ENCODE measurements at places on chromosomes 11 and 22.

DNA sequence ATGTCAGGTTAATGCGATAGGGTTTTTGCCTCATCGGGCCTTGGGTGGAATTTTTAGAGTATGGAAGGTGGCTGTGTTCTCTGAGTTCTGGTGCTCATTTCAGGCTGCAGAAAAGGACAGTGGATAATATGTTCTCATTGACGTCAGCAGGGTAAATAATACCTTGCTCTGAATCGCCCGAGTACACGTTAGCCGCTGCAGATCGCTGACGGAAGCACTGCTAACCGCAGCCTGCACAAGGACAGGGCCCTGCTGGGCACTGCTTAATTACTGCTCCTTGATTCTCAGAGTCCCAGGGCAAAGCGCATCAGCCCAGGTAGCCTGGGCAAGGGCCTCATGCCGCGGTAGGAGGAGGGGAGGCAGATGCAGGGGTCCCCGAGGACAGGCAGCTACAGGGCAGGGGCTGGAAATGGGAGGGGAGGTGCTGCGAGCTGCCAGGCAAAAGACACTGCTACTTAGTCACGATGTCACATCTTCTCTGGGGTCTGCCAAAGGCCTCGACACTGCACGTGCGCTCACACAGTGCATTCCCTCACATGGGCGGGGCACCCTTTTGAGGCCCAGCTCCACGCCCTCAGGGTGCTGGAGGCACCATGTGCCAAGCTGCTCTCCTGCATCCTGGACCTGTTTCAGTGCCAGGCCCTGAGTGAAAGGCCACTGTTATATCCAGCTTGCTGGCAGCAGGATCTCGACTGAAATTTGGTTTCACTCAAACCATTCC lies 35.2 kb downstream of the PPP2R1B start:
- DNase-seq = peak; percentile 63

DNA sequence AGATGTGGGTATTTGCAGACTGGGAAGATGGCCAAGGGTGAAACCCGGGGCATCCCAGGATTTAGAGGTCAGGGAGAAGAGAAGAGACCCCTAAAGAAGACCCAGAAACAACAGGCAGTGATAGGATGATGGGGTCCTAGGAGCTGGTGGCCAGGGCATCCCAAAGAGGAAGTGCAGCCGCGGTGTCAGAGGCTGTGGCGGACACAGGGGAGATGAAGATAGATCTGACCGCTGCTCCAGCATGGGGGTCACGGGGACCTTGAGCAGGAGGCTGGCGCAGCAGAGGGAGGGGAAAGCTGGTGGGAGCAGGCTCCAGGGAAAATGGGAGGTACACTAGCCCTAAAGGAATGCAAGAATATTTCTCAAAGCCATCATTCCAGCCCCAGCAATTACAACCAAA lies 47.3 kb downstream of the CTTN start:
- DNase-seq = no peak

- DNase-seq = no peak
Observed at GRCh38 chr11:73340164-73340563, 32.1 kb downstream of the ARHGEF17 start.

DNA sequence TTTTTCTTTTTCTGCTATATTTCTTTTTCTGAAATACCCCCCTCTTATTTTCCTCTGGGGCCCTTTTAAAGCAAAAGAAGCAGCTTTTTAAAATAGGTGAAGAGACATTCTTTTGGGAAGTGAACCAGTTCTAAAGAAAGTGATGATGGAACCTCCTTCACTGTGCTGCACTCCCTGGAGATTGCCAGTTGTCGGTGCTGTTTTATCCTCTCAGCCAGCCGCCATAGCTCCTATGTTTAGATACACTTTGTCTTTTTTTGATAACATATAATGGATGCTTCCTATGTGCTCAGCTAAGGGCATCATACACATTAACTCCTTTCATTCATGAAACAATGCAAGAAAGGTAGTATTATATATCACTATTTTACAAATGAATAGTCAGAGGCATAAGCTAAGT lies 14.0 kb downstream of the CFAP300 start:
- DNase-seq = no peak

GRCh38 chr11:16155448-16155847 lies 200.9 kb downstream of the SOX6 start:
- DNase-seq = no peak

GRCh38 chr11:129435499-129436245 lies 60.0 kb downstream of the BARX2 start:
- DNase-seq = no peak

GRCh38 chr11:116948391-116948790 lies 111.0 kb upstream of the APOA1 start:
- no peak for DNase-seq

DNA sequence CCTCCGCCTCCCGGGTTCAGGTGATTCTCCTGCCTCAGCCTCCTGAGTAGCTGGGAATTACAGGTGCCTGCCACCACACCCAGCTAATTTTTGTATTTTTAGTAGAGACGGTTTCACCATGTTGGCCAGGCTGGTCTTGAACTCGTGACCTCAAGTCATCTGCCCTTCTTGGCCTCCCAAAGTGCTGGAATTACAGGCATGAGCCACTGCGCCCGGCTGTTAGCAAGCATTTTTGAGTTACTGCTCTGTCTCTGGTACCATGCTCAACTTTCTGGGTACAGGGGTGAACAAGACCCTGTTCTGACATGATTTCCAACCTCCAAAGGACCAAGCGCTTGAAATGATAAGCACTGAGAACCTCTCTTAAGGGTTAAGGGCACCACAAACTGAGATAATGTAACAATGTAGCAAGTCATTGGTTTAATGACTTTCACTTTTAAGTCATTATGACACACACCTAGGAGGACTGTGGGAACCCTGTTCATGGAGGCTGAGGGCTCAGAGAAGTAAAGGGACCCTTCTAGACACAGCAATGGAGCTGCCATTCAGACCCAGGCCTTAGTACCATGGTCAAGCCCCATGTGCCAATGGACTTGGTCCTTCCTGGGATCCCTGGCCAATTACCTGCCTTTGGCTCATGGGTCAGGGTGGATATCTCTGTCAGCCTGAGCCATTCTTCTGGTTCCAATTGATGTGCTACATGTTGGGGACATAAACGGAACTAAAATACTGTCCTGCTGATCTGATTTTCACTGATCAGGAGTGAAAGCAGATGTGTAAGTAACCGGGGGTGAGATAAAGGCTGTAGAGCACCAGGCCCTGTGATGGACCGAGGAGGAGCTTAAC lies 11.6 kb downstream of the SLC3A2 start:
- no peak for DNase-seq

GRCh38 chr22:23166042-23166831 lies 14.1 kb upstream of the BCR start:
- no peak for DNase-seq

DNA sequence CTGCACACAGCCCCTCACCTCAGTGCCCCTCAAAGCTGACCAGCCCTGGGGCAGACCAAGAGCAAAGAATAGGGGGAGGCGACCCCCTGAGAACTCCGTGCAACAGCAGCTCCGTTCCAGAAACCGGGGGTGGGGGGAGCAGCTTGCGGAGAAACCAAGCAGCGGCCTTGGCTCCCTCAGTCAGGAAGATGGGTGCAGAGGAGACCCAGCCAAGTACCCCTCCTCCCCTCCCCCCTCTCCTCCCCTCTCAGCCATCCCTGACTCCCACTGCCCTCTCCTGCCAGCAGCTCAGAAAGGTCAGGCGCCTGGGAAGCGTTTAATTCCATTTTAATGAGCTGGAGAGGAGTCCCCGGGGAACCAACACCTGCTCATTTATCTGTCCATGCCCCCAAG lies 78.9 kb downstream of the PDE2A start:
- DNase-seq = no peak

GRCh38 chr22:50086526-50086925 lies 1.3 kb upstream of the MLC1 start:
- DNase-seq = no peak

DNA sequence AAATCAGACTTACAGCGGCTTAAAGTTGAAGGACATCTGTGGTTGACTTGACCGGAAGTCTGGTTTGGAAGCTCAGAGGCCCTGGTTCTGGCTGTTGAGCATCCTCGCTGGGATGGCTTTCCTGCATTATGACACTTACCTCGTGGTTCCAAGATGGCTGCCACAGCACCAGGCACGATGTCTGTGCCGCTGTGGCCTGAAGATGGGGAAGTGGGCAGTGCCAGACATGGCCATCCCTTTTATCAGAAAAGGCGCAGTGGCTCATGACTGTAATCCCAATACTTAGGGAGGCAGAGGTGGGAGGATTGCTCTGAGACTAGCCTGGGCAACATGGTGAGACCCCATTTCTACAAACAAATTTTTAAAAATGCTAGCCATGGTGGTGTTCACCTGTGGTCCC lies 40.5 kb downstream of the CD82 start:
- DNase-seq = no peak

GRCh38 chr11:20421946-20422345 lies 34.4 kb downstream of the PRMT3 start:
- no peak for DNase-seq

- DNase-seq = no peak
Observed at GRCh38 chr11:117855912-117856651, 20.4 kb downstream of the FXYD6 start.

DNA sequence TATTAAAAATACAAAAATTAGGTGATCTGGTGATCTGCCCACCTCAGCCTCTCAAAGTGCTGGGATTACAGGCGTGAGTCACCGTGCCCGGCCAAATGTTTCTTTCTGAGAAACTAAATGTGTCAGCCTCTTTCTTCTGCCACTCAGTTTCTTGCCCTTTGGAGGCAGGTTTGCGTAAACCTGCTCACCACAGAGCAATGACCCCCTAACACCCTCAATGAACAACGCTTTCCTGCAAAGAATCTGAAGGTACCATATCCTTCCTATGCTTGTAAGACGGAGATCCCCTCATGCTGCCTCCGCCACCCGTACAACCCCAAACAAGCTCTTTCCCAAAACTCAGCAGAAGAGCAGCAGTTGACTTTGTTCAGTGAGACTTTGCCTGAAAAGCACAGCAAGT lies 38.7 kb upstream of the TTLL12 start:
- DNase-seq = no peak

DNA sequence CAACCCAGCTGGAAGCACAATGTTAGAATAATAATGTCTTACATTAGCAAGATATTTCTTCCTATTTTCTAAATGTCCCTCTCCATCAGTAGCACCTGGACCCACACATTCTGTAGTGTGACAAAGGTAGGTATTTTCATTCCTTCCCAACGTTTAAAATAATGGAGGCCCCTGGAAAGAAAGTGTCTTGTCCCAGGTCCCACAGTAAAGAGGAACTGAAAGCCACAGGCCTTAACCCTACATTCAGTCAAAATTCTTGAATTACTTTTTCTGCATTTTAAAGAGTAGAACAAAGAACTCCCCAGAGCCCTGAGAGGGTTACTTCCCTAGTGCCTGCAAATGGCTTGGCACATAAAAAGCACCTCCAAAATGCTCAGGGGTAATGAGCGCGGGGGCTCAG lies 26.3 kb downstream of the OPCML start:
- DNase-seq = no peak

- DNase-seq = no peak
Observed at GRCh38 chr22:18116634-18117033, 6.0 kb downstream of the TUBA8 start.

GRCh38 chr11:26953770-26954392 lies 40.0 kb upstream of the FIBIN start:
- DNase-seq = no peak

GRCh38 chr11:118109231-118109630 lies 22.5 kb upstream of the SMIM35 start:
- no peak for DNase-seq

- DNase-seq = no peak
Observed at GRCh38 chr11:8532475-8532874, 61.6 kb downstream of the STK33 start.

- DNase-seq = no peak
Observed at GRCh38 chr22:37412495-37413250, 14.6 kb downstream of the ELFN2 start.

- no peak for DNase-seq
Observed at GRCh38 chr11:32487270-32487669, 51.9 kb upstream of the WT1 start.

DNA sequence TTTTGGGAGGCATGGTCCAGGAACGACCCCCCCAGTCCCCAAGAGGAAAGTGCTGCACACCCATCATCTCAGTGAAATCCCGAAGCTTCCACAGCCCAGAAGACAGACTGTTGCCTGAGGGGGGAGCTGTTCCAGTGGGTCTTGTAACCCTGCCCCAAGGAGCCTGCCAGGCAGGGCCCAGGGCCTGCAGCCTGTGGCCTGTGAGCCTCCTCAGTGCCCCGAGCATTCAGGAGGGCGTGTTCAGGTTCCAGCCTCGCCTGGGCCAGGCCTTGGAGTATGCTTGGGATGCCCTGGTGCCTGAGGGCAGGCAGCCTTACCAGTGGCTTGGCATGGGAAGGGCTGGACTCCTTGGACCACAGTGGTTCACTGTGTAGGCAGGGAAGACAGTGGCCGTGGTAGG lies 18.0 kb upstream of the CABP2 start:
- no peak for DNase-seq

- DNase-seq = no peak
Observed at GRCh38 chr22:48794906-48795305, 1032.8 kb downstream of the BRD1 start.

GRCh38 chr11:34864424-34864823 lies 51.8 kb downstream of the APIP start:
- DNase-seq = no peak

DNA sequence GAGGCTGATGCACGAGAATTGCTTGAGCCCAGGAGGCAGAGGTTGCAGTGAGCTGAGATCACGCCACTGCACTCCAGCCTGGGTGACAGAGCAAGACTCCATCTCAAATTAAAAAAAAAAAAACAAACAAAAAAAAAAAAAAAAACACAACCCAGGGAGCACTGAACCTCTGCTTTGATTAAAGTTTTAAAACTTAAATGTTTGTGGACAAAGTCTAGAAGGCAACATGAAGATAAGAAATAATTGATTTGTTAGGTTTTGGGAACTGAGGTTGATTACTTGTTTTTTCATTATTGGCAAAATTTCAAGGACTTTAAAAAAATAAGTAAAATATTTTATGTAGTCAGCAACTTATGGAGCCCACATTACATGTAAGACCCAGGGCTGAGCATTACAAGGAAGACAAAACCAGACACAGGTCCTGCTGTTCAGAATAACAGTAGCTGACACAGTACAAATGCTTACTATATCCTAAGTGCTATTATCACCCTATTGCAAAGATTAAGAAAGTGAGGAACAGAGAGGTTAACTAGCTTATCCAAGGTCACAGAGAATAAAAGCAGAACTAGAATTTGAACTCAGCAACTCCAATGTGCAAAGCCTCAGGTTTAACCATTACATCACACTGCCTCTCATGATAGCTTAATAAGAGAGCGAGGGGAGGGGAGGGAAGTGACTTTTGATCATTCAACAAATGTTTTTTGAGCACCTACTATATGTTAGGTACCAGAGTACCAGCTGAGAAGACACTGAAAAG lies 2.3 kb upstream of the CRY2 start:
- no peak for DNase-seq

Measured in thyroid gland (tissue), 4 donors.